ENCODE measurements at places on chromosomes 5 and 9. TPM values are rescaled to one million over a fixed set of nuclear protein-coding genes. Genes with fewer than 3 reads are reported as not detected.

The TPRN gene
- 7.8 TPM for total RNA-seq

The LPAR1 gene
- 25.8 TPM for total RNA-seq

The MSMP gene
- not detected for total RNA-seq

The TAL2 gene
- 1.4 TPM for total RNA-seq

The ABLIM3 gene
- total RNA-seq: 53.1 TPM

The LRRC70 gene
- total RNA-seq: 4.8 TPM

The STRBP gene
- 119 TPM for total RNA-seq

The PCDHGA4 gene
- total RNA-seq: 12.5 TPM

The AHRR gene
- total RNA-seq: 1.6 TPM

The FAM240B gene
- not detected for total RNA-seq

The SLC1A1 gene
- total RNA-seq: 49.6 TPM

The FIBCD1 gene
- total RNA-seq: 2.1 TPM

The UGT3A1 gene
- not detected for total RNA-seq

The ERGIC1 gene
- total RNA-seq: 61.6 TPM

The SLC45A2 gene
- 0.23 TPM for total RNA-seq

The NIM1K gene
- total RNA-seq: 12.7 TPM

The PCDHB10 gene
- total RNA-seq: 22.4 TPM

The ATP6V0E1 gene
- total RNA-seq: 45.0 TPM

The HTR4 gene
- 5.5 TPM for total RNA-seq

The ZCCHC7 gene
- 31.4 TPM for total RNA-seq

The PLPP7 gene
- 9.2 TPM for total RNA-seq

The RASGRF2 gene
- total RNA-seq: 13.4 TPM

The KIF20A gene
- total RNA-seq: 7.6 TPM

The ENTREP1 gene
- 7.8 TPM for total RNA-seq

The DNAJC25 gene
- total RNA-seq: 8.1 TPM

The GHR gene
- total RNA-seq: 6.0 TPM

The ACSL6 gene
- total RNA-seq: 59.5 TPM

The FOXD4 gene
- 1.6 TPM for total RNA-seq

The AK8 gene
- total RNA-seq: 3.5 TPM

The KIAA0825 gene
- total RNA-seq: 36.9 TPM

The CCNO gene
- total RNA-seq: 0.69 TPM

The PRR16 gene
- total RNA-seq: 6.5 TPM

The CYFIP2 gene
- total RNA-seq: 123 TPM

The PCDHGA5 gene
- 7.2 TPM for total RNA-seq

The GABRA6 gene
- total RNA-seq: 0.23 TPM

The MROH2B gene
- total RNA-seq: not detected

The ANKRD20A1 gene
- total RNA-seq: 19.4 TPM

The OBP2A gene
- total RNA-seq: not detected

The C5orf58 gene
- total RNA-seq: not detected

The TMEM267 gene
- 13.6 TPM for total RNA-seq

The ECM2 gene
- total RNA-seq: 5.3 TPM

The IL33 gene
- 17.5 TPM for total RNA-seq

The GPR21 gene
- total RNA-seq: 14.3 TPM

The LMBRD2 gene
- total RNA-seq: 65.3 TPM

The ORM2 gene
- total RNA-seq: not detected

The PCAT7 gene
- not detected for total RNA-seq

The PLPP1 gene
- total RNA-seq: 36.0 TPM

The TEX48 gene
- not detected for total RNA-seq

The CDKN2B gene
- 0.92 TPM for total RNA-seq

The FAM170A gene
- total RNA-seq: 0.23 TPM

The TAF11L10 gene
- not detected for total RNA-seq

The PCDHB15 gene
- total RNA-seq: 22.6 TPM

The MVB12B gene
- 39.0 TPM for total RNA-seq

The CNTFR gene
- total RNA-seq: 17.5 TPM

The HRCT1 gene
- total RNA-seq: not detected

The PTGS1 gene
- total RNA-seq: 1.4 TPM

The C6 gene
- 1.6 TPM for total RNA-seq

The SPATA6L gene
- total RNA-seq: 11.3 TPM

The FBLL1 gene
- total RNA-seq: 53.7 TPM
